ENCODE measurements at places on chromosomes 4 and X. TPM values are rescaled to one million over a fixed set of nuclear protein-coding genes. Genes with fewer than 3 reads are reported as not detected.

Gene NAA11
- total RNA-seq = 1.0 TPM

Gene HTR2C
- total RNA-seq = 0.69 TPM

Gene MAB21L2
- total RNA-seq = 1.1 TPM

Gene ERAS
- 0.27 TPM for total RNA-seq

Gene HPGDS
- total RNA-seq = 0.41 TPM

Gene PGAM4
- total RNA-seq = 0.41 TPM

Gene PAGE4
- not detected for total RNA-seq

Gene VSIG4
- 0.16 TPM for total RNA-seq
